ENCODE measurements at places on chromosomes 2 and 18.

GRCh38 chr2:19235308-19235707 is 123.1 kb downstream of the OSR1 start:
- no peak for DNase-seq

DNA sequence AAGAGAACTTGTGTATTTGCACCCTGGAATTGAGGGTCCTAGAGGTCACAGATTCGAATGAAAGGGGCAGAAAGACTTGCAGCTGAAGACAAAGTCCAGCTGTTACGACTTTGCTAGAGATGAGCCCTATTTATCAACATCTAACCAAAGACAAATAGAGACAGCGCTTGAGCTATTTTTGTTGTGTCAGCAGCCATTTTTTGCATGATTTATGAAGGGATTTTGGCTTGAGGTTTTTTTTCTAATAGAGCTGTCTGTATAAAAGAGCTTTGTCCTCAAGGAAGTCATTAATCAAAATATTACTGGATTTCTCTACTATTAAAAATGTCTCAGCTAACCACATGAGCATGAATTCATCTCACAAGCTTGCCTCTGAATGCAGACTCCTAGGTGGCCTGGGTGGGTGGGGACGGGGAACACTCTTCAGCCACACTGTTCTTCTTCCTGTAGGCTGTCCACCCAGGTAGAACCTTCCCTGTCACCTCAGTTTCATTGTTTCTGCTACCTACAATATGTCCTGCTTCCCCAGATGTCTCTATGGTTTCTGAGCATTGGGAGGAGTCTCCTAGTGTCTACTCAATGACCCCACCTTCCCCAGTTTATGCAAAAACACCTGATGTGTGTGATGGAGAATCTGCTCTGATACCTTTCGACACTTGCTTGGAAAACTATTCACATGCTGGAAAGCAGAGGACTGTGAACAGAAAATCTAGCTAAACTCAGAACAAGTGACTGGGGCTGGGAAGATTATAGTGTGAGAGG is 7.2 kb upstream of the CD226 start:
- DNase-seq, result no peak

DNA sequence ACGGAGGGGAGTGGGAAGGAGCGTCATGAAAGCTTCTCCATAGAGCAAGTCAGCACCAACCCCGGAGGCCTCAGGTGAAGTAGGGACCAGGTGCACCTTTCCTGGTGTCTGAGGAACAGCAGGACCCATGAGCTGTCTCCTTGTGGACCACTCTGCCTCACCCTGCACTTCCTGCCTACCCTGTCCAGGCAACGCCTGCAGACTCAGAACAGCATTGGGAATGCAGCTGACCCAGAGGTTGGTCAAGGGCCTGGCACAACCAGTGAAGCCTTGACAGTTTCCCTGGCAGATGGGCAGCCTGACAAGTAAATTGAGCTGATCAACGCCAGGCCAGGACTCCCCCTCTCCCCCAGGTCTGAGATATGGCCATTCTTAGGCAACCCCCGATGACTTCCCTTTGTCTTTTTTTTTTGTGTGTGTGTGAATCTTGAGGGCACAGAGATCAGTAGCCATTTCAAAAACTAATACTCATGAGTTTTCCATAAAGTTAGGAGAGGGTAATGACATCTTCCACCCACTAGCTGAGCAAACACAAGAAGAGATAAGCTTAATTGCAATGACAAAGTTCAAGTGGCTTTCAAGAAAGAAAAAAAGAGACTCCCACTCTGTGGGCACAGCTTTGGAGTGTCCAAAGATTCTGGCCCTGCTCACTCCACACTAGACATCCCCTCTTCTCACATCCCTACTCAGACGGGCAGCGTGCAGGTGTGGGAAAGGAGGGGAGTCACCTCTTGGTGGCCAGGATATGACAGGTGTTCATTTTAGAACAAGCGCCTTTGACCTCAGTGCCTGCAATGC is 3.5 kb upstream of the FABP1 start:
- DNase-seq, result no peak

- DNase-seq, result no peak
These were observed 419.4 kb downstream of the MEIS1 start for GRCh38 chr2:66854298-66854697.

DNA sequence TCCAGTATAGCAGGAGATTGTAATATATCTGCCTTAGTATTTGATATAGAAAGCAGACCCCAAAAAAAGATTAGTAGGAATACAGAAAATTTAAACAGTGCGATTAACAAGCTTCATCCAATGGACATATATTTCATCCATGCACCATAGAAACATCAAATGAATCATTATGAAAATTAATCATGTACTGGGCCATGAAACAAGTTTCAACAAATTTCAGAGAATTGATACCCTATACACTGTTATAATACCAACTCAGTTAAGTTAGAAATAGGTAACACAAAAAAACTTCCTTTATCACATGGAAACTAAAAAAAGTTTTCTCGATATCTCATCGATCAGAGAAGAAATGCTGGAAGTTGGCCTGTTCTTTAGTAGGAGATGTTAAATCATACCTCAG is 192.1 kb upstream of the STON1 start:
- no peak for DNase-seq

GRCh38 chr2:145012806-145013205 is 492.9 kb upstream of the ZEB2 start:
- no peak for DNase-seq

- DNase-seq, result no peak
These were observed at the start of gene NCKAP5 for GRCh38 chr2:133568172-133568571. NCKAP5 (minus strand) TSS chr2:133568463; CDS start chr2:133517526, 50,937 bp downstream.

DNA sequence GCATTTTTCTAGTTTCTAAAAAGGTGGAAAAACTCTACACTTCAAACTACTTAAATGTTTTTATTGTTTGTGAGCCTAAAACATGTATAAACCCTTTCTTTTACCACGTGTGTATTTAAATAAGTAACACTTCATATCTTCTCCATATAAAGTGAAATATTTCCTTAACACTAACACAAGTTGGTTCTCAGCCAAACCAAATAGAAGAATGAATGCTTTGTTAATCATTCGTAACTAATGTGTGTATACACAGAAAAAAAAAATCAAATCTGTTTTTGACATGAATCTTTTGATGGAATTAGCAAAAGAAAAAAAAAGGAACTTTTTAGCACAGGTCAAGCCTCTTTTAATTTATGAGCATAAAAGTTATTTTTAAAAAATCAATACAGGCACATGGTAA is 89.3 kb downstream of the EHBP1 start:
- no peak for DNase-seq

- DNase-seq, result no peak
These were observed 787.8 kb upstream of the LINC00305 start for GRCh38 chr18:64936671-64937070.

GRCh38 chr18:58247363-58247834 is 203.4 kb downstream of the NEDD4L start:
- no peak for DNase-seq

DNA sequence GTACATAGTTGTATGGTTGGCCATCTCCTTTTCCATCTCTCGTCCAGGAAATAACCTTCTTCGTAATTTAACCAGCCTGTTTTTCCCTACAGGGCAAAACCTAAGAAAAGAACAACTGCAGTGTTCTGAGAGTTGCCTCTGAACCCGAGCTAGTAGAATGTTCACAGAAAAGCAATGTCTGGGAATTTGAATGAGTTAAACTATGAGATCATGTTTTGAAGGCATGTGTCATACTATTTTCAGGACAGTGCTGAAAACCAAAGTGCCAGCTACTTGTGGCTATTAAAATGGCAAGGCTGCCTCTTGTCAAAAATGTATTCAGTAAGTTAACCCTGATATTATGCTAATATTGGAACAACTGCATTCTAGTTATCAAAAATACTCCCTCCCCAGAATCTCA is 482.9 kb upstream of the SPRED2 start:
- no peak for DNase-seq

- no peak for DNase-seq
These were observed 5.6 kb downstream of the MYT1L start for GRCh38 chr2:2325516-2325915.

DNA sequence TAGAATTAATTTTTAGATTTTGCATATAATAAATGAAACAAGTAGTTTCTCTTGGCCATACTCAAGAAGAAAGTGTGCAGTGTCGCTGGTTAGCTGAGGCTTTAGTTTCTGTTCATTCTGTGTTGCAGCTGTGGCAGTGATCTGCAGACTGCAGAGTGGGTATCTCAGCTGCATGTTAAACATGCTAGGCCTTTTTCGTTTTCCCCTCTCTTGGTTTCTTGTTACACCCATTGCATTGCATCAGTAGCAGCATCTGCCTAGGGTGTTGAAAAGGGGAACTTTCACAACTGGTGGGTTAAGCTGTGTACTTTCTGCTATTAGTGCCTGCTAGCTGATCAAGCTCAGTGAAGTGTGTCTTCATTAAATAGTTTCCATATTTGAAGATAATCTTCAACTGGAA is 51.3 kb downstream of the ACSL3 start:
- no peak for DNase-seq

DNA sequence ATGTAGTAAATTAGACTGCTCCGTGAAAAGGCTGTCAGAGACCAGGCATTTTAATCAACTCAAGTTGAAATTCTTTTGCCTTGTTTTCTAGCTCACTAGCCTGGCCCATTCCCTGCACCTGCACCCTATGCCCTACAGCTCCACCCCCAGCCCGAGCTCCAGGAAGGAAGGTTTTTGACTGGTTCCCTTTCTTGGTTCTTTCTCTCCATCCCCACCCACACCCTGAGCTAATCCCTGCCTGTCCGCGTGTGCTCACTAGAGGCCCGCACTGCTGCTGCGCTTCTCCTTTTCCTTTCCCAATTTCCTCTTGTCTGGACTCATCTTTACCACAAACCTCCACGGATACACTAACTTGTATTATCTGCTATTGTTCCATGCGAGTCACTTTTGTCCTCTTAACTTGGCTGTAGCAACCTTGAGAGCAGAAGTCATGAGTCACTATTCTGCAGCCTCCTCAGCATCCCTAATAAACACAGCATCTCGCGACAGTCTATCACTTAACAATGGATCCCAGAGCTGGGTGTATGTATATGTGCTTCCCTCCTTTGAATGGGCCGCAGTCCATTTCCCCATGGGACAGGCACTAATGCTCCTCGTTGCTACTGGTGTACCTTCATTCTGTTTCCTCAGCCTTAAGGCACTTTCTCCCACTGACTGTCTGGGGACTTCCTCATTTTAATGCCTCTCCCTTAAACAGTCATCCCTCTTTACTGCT is 36.5 kb downstream of the COLEC12 start:
- DNase-seq, result no peak

DNA sequence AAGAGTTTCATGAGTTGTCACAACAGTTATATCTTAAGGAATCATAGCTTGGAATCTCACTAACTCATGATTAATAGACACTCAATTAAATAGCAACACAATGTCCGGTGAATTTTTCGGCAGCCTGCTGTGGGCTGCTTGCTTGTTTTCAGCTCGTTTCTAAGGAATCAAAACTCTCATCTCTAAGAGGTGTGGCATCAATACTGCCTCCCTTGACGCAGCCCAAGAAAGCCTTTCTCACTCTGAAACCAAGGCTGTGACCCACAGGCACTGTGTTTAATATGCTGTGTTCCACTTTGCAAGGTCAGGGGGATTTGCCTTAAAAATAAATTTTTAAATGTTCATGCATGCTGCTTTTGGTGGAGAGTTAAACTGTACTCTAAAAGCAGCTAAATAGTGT is 5.4 kb downstream of the DCC start:
- DNase-seq, result no peak

DNA sequence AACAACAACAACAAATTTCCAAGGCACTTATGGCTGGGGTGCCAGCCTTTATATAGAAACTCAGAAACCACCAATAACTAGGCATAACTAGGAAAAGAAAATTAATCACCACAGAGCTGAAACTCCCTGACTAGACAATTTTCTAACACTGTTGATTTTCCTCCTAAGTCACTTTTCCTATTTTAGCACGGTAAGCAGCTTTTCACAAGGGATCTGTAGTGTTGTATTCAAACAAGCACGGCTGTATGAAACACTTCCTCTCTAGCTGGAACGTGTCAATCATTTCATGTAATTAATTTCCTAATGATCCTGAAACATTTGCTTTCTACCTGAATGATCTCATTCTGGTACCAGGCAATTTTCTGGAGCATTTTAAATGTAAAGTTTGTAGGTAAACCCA is 645.0 kb downstream of the IRS1 start:
- no peak for DNase-seq

DNA sequence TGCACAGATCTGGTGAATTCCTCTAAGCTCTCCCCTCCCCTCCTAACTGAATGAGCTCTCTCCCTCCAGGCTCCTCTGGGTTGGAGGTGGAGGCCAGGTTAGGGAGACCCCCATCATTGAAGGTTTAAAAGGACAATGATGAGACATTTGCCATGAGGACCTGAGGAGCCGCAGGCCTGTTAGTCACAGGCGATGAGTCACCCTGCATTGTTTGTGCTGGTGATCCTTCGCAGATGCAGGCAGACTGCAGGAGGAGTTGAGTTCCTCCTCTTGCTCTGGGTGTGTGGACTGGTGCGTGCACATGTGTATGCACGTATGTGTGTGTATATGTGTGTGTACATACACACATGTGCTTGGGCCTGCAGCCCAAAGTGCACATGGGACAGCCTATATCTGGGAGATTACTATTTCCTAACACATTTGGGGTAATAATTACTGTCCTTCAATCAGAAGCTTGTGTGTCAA is 42.0 kb downstream of the MCFD2 start:
- no peak for DNase-seq

DNA sequence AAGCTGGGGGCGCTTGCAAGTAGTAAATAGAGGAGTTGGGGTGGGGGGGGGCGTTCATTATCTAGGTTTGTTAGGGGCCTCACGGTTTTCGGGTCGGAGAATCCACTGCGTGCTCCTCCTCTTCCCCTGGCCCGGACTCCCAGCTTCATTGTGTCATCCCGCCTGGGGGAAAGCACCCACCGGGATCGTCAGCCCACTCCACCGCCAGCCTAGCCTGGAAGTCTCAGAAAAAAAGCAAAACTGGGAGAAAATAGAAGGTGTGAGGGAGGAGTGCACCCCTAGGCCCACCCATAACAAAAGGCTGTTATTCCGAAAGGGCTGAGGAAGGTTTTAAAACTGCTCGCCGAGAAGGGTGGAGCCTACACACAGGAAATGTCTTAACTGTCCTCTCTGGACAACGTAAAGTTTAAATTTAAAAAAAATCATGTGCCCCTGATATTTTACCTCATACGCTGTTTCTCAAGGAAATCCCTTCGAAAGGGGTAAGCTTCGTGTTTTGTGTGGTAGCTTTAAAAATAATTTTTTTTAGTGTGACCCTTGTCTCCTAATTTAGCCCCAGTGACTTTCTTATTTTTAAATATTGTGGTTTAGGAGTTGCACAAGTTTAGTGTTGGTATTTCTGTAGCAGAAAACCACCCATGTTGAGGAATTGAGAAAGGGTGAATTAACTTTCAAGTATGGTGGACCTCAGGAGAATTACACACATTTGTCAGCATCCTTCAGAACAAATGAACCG is 104.2 kb downstream of the SPTBN1 start:
- DNase-seq, result no peak

DNA sequence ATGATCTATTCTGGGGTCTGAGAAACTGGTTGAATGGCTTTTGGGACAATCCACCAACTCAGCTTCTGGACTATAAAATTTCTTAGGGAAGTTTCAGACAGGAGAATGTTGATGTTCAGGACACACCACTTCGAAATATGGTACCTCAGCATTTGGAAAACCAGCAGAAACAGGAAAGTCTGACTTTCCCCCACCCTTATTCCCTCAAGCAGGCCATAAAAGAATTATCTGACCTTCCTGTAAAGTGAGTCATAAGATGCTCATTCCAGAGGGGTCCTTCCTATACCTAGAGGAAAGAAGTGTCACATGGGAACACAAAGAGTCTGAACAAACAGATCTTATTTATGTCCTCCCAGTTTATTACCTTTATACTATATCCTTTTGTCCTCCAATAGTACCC is 415.0 kb downstream of the CPS1 start:
- no peak for DNase-seq
